Progenitor cell of endocrine pancreas (in vitro differentiated cells): ENCODE measurements at places on chromosomes 13 and 19.

GRCh38 chr19:40686882-40687524, 3.4 kb downstream of the NUMBL start:
- H3K36me3 ChIP-seq, result peaks cover 8% of the 10 kb centered on the region
- H3K27ac ChIP-seq, result no peak overlapping the region
- no peaks in the 10 kb centered on the region for H3K4me1 ChIP-seq
- H3K27me3 ChIP-seq, result no peaks in the 10 kb centered on the region
- DNase-seq, result no peak
- H3K4me3 ChIP-seq, result no peak overlapping the region

- no peaks in the 10 kb centered on the region for H3K27me3 ChIP-seq
- no peaks in the 10 kb centered on the region for H3K36me3 ChIP-seq
- no peak for DNase-seq
- H3K27ac ChIP-seq, result no peak overlapping the region
These were observed 300.0 kb downstream of the SPRY2 start for GRCh38 chr13:80040981-80041317.

GRCh38 chr19:30743011-30743410, 370.8 kb downstream of the ZNF536 start:
- DNase-seq, result no peak
- H3K36me3 ChIP-seq, result no peaks in the 10 kb centered on the region
- no peaks in the 10 kb centered on the region for H3K4me1 ChIP-seq
- no peak overlapping the region for H3K4me3 ChIP-seq

- no peak for DNase-seq
- H3K36me3 ChIP-seq, result no peaks in the 10 kb centered on the region
- H3K4me1 ChIP-seq, result peaks cover 4% of the 10 kb centered on the region
- no peaks in the 10 kb centered on the region for H3K27me3 ChIP-seq
- H3K4me3 ChIP-seq, result no peak overlapping the region
These were observed 106.9 kb downstream of the POSTN start for GRCh38 chr13:37491661-37492060.

DNA sequence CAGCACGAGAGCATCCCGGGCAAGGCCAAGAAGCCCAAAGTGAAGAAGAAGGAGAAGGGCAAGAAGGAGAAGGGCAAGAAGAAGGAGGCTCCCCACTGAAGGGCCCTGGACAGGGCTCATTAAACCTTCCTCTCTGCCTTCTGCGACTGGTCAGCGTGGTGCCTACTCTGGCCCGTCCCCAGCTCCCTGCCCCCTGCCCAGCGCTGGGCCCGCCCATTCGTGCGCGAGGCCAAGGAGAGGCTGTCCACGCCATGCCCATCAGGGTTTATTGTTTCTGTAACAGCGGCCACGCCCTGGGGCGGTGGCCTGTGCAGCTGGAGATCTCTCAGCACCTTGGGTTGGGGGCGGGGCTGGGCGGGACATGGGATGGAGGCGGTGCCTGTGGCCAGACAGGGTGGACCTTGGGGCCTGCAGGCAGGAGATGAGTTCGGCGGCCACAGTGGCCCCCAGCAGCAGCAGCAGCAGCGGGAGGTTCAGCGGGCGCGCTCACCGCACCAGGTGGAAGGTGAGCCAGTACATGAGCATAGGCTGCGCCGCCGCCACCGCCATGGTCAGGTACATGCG, 897 bp downstream of the C19orf33 start:
- H3K27ac ChIP-seq, result peak overlapping the region; percentile 85
- peak; percentile 55 for DNase-seq
- peak overlapping the region; percentile 38 for H3K4me3 ChIP-seq
- no peaks in the 10 kb centered on the region for H3K27me3 ChIP-seq
- H3K4me1 ChIP-seq, result peaks cover 11% of the 10 kb centered on the region
- H3K36me3 ChIP-seq, result no peaks in the 10 kb centered on the region

DNA sequence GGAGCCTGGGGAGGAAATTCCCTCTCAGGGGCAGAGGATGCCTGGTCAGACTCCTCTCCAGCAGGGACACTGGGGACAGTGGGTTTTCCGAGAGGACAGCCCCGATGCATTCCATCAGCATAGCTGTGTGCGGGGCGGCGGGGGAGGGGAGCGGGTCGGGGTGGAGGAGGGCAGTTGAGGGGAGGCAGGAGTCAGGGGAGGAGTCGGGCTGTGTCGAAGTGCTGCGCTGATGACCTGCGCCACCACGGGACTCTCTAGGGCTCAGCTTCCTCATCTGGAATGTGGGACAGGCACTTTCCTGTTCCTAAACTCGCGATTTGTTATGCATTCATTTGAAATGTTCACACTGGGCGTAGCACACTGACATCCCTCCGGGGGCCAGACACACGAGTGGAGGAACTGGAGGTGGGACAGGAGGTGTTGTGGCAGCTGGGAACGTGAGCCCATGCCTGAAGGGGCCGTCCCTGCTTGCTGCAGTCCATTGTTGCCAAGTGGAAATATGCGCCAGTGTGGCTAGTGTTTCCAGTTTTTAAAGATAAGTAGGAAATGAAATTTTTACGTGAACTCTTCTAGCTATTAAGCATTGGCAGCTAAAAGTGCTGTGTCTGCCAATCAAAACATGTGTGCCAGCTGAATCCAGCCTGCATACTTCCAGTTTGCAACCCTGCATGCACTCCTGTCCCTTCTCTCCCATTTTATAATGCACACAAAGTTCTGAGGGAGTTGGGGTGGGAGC, 43.3 kb downstream of the FLT1 start:
- H3K4me3 ChIP-seq, result no peak overlapping the region
- H3K27ac ChIP-seq, result no peak overlapping the region
- no peaks in the 10 kb centered on the region for H3K4me1 ChIP-seq
- H3K36me3 ChIP-seq, result no peaks in the 10 kb centered on the region
- peaks cover 7% of the 10 kb centered on the region for H3K27me3 ChIP-seq

- H3K4me3 ChIP-seq, result no peak overlapping the region
- DNase-seq, result no peak
- no peaks in the 10 kb centered on the region for H3K36me3 ChIP-seq
- H3K4me1 ChIP-seq, result no peaks in the 10 kb centered on the region
- H3K27ac ChIP-seq, result no peak overlapping the region
These were observed 39.0 kb downstream of the HSPH1 start for GRCh38 chr13:31122544-31123260.

GRCh38 chr13:31150315-31150985, 11.3 kb downstream of the HSPH1 start:
- peaks cover 16% of the 10 kb centered on the region for H3K4me1 ChIP-seq
- DNase-seq, result no peak
- H3K4me3 ChIP-seq, result no peak overlapping the region
- H3K27ac ChIP-seq, result no peak overlapping the region
- H3K36me3 ChIP-seq, result peaks cover 60% of the 10 kb centered on the region

- H3K4me1 ChIP-seq, result peaks cover 32% of the 10 kb centered on the region
- peaks cover 2% of the 10 kb centered on the region for H3K36me3 ChIP-seq
- H3K27me3 ChIP-seq, result no peaks in the 10 kb centered on the region
- H3K27ac ChIP-seq, result no peak overlapping the region
- H3K4me3 ChIP-seq, result no peak overlapping the region
These were observed 286.8 kb downstream of the SLITRK6 start for GRCh38 chr13:85512421-85512820.

DNA sequence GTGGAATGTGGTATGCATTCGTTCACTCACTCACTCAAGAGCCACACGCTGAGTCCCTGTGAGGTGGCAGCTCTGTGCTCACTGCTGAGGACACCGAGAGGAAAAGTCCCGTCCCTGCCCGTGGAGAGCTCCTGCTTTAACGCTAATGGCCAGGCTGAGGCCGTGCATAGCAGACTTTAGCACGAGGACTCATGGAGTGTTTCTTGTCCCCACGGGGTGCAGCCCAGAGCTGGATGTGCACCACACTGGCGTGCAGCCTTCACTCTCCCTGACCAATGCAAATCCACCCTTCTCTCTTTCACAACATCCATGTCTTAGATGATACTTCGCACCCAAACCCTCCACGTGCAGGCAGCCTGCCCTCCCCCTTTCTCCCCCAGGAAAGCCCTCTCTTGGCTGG, 159.6 kb upstream of the ZNF536 start:
- no peaks in the 10 kb centered on the region for H3K4me1 ChIP-seq
- no peaks in the 10 kb centered on the region for H3K36me3 ChIP-seq
- DNase-seq, result no peak
- H3K27ac ChIP-seq, result no peak overlapping the region

- no peaks in the 10 kb centered on the region for H3K36me3 ChIP-seq
- peaks cover 9% of the 10 kb centered on the region for H3K4me1 ChIP-seq
- no peak for DNase-seq
- H3K27me3 ChIP-seq, result peaks cover 5% of the 10 kb centered on the region
- no peak overlapping the region for H3K4me3 ChIP-seq
These were observed 6.1 kb downstream of the SACS start for GRCh38 chr13:23427342-23427843.
